ENCODE measurements at places on chromosomes 6 and 20. TPM values are rescaled to one million over a fixed set of nuclear protein-coding genes. Genes with fewer than 3 reads are reported as not detected.

Gene RAB44
- total RNA-seq = under 0.01 TPM

Gene C4A
- total RNA-seq = 1.2 TPM

Gene PROKR2
- total RNA-seq = not detected

Gene TMEM151B
- total RNA-seq = not detected

Gene MCHR2
- not detected for total RNA-seq

Gene BPIFB4
- total RNA-seq = not detected

Gene SRMS
- 0.79 TPM for total RNA-seq

Gene PBX2
- 16.3 TPM for total RNA-seq

Gene C6orf163
- 1.6 TPM for total RNA-seq

Gene TAP1
- 27.7 TPM for total RNA-seq

Gene IL20RA
- 4.5 TPM for total RNA-seq

Gene AGPAT4
- total RNA-seq = 4.9 TPM

Gene CDSN
- not detected for total RNA-seq

Gene PMEPA1
- total RNA-seq = 51.1 TPM

Gene NNAT
- total RNA-seq = not detected

Gene MDFI
- 61.3 TPM for total RNA-seq

Gene C6orf141
- 7.8 TPM for total RNA-seq

Gene C6orf15
- total RNA-seq = 0.13 TPM

Gene SLCO4A1
- total RNA-seq = 1.6 TPM

All from bronchial epithelial cell (primary cell).